Stimulated activated CD4-positive, alpha-beta T cell treated with anti-CD3 and anti-CD28 coated beads, Interleukin-1b, Interleukin-23, amount 100 ng/mL, for 24 hours (primary cell): ENCODE measurements at places on chromosomes 1 and 21.

DNA sequence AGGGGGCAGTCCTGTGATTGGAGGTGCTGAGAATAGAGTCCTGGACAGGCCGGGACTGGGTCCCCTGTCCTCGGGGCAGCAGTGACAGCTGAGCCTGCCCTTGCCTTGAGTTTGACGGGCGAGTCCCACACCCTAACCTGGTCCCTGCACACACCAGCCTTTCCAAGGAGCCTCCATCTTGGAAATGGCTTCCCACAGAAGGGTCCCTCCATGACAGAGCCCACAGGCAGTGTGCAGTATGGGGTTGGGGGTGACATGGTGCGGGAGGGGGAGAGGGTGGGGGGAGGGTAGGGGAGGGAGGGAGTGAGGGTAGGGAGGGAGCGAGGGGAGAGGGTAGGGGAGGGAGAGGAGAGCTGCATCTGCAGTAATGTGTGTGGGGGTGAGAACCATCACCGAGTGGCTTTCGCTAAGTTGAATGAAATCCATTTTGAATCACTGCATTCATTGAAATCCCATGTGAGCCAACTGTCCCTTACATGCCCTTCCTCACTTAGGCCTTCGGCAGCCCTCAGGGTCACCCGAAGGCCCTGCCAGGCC is 10.1 kb upstream of the TMEM52 start:
- DNase-seq, result no peak

DNA sequence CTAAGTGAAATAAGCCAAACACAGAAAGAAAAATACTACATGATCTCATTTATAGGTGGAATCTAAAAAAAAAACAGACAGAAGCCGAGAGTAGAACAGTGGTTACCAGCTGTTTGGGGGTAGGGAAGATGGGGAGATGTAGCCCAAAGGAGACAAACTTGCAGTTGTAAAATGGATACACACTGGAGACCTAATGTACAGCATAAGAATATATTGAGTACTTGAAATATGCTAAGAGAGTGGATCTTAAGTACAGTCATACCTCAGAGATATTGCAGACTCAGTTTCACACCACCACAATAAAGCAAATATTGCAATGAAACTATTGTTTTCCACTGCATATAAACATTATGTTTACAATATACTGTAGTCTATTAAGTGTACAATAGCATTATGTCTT is 316.7 kb downstream of the LRRC40 start:
- no peak for DNase-seq

DNA sequence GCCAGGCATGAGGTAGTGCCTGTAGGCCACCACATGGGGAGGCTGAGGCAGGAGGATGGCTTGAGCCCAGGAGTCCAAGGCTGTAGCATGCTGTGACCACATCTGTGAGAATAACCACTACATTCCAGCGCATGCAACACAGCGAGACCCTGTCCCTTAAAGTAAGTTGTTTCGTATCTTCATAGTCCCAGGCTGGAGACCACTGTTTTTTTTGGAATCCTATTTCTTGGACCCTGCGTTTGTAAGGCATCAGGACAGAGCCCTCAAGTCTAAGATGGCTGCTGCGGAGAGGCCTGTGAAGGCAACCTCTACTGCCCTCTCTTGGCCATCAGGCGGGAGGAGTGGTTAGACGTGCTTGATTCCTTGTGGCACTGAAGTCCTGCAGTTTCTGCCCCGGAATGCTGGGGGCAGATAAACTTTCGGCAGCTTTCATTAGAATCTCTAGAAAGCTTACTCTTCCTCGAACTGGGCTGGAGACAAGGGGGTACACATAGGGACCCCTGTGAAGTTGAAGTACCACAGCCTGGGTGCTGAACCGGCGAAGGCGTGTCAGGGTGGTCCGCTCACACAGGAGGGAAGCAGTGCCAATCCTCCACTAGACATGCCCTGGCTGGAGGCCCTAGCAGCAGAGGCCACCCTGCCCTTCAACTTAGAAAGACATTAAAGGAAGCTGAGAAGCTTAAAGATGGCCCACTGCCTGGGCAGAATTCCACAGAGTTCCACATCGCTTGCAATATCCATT is 36.6 kb downstream of the RABIF start:
- no peak for DNase-seq

GRCh38 chr1:150563340-150564038 is 14.3 kb downstream of the ADAMTSL4 start:
- no peak for DNase-seq

- DNase-seq, result no peak
These were observed 65.4 kb upstream of the PTGS2 start for GRCh38 chr1:186745531-186746146.

DNA sequence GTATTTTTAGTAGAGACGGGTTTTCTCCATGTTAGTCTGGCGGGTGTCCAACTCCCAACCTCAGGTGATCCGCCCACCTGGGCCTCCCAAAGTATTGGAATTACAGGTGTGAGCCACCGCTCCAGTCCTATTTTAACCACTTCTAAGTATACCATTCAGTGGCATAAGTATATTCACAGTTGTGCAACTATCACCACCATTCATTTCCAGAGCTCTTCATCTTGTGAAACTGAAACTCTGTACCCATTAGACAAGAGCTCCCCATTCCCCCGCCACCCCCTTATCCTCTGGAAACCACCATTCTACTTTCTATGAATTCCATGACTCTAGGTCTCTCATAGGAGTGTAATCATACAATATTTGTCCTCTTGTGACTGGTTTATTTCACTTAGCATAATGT is 40.2 kb upstream of the CAMTA1 start:
- no peak for DNase-seq

GRCh38 chr1:157004327-157004726 is 41.2 kb downstream of the ARHGEF11 start:
- DNase-seq, result no peak

DNA sequence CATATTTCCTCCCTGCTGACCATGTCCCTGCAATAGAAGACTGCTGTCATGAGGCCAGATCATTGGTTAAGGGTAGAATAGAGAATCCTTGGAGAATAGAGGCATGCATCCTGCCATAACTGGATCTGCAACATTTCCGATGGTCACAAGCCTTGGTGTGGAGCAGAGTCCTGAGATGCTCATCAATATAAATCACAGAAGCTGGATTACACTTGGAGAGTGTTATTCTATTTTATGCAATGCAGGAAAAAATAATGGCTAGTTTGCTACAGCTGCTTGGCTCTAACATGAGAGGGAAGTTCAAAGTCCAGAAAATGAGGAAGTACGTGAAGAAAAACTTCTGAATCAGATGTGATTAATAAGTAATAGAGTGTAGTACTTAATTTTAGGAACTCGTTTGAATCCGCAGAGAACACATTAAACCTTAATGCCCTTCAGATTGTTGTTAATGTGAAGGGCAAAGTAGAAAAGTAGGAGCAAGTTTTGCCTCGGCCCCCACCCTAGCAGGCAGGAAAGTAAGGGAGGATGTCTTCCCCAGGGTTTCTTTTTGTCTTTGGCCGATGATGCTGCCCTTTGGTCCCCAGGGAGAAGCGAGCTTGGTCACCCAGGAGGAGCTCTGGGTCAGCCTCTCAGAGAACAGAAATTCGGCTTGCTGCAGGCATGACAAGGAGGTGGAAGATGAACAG is 59.5 kb downstream of the KCNK1 start:
- no peak for DNase-seq

DNA sequence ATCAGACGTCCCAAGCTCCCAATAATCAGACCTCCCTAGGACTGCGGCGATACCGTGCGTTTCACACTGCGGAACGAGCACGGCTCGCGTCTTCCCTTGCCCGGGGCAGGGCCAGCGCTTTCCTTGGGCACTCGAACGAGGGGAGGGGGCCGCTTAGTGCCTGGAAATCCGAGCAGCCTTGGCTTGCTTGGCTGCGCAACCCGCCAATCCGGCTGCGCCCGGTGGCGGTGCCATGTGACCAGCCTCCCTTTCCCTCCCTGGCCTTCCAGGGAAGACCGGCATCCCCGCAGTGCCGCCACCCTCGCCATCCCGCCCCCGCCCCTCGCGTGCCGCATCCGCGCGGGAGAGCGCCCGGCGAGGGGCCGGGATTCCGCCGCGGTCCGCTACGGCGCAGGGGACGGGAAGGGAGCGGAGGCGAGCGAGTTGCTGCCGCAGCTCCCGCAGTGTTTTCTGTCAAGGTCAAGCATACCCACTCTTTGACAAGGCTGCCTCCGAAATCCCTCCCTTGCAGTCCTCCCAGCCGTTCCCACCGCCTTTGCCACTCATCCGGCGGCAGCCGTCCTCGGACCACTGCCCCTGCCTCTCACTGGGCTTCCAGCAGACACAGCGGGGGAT is 8.3 kb upstream of the RNF19B start:
- no peak for DNase-seq

DNA sequence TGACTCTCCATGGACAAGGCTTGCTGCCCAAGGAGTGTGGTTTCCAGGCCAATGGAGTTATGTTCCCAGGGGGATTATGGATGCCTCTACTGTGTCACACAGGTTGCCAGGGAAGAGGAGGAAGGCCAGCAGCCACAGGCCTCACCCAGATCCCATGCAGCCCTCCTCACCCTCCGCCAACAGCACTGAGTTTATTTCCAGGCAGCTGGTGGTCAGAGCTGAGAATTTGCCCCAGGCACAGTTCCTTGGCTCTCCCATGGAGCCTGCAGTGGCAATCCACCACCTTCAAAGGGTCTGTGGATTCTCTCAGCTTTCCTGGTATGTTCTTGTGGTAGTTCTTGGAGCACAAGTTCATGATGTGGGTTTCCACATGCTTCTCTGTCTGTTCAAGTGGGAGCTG is 79.2 kb downstream of the NTNG1 start:
- DNase-seq, result no peak

GRCh38 chr1:160618763-160619274 is 28.0 kb downstream of the SLAMF1 start:
- no peak for DNase-seq

GRCh38 chr1:231676487-231676886 is 49.9 kb downstream of the DISC1 start:
- no peak for DNase-seq

DNA sequence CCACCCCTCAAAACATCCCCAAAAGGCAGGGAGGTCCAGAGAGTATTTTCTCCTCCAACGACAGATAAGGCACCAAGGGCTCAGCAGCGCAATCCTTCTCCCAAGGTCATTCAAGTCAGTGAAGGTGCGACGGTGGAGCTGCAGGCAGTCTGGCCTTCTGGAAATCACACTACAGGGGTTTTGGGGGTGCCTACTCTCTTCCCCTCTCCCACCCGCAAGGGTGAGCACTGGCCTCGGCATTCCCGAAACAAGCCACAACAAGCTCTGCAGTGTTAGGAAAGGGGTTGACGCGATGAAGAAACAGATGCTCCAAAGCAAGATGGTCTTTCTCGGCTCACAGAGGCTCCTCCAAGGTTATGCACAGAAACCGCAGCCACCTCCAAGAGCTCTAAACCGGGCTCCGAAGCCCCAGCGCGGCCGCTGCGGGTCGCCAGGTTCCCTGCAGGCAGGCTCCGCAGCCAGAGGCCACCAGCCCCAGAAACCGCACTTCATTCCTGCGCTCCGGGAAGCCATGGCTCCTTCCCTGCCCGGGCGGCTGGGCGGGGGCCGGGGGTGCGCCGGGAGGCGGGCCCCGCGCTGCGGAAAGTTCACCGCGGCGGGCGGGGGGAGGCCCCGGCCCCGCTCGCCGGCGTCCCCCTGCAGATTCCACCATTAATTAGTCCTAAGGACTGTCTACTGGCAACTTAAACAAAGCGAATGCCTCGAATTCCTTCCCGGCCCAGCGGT is 1.1 kb downstream of the LUZP1 start:
- DNase-seq, result no peak

DNA sequence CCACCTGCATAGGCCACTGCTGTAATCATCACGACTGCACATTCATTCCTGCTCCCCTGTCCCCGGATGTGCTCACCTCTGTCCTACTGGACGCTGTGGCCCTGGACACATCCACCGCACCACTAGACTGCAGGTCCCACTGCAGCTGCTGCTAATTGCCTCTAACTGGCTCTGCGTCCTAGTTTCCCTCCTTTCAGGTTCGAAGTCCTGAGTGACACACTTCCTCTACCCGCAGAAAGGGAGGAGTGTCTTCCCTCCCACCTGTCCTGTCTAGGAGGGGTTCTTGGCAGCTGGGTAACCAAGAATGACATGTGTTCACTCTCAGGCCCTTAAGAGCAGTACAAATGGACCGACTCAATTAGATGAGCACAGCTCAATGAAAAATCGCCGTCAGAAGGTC is 40.5 kb upstream of the ITPKB start:
- no peak for DNase-seq
